ENCODE measurements at places on chromosomes 1 and 21.

DNA sequence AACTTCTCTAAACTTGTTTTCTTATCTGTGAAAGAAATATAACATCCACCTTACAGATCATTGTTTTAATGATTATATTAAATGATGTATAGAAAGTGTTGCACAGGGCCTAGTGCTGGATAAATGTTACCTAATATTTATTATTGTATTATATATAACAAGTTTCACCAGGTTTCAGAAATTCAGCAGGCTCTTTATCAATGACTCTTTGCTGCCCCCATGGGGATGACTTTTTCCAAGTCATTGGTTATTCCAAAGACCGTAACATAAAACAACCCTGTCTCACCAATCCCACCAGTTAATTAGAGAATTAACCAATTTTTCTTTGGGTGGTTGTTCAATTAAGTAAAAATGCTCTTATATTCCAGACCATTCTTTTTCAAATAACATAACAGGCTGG lies 7.3 kb upstream of the DEDD start:
- peak; percentile 32 for DNase-seq

DNA sequence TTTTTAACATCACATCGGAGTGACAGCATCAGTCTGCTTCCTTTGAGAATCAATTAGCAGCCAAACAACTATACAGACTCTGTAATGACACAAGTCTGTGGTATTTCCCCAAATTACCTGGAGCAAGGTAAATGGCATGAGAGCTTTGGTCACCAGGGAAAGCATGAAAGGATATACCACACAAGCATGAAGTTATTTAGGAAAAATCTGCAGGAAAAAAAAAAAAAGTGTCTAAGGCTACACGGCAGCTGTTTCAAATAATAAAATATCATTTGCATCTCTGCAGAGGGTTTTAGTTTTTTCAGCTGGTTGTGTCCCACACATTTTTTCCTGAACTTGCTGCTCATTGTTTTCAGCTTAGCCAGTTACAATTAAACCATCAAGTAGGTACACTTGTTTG lies 234.7 kb downstream of the TTLL7 start:
- DNase-seq = no peak

- no peak for DNase-seq
These were observed 738.4 kb downstream of the MATN1 start for GRCh38 chr1:29984862-29985605.

GRCh38 chr21:17660452-17660851 lies 47.8 kb upstream of the BTG3 start:
- DNase-seq = no peak

DNA sequence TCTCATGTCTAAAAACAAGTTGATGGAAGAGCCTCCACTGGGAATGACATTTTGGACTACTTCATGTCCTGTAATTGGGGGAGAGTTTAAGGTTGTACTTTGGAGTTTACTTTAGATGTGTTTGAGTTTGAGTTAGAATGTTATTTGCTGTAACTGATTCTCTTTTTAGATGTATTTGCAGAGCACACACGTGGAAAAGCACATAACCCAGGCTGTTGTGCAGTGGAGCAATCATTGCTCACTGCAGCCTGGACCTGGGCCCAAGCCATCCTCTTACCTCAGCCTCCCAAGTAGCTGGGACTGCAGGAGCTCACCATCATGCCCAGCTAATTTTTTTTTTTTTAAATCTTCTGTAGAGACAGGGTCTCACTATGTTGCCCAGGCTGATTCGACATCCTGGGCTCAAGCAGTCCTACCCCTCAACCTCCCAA lies 36.7 kb upstream of the SH3D21 start:
- no peak for DNase-seq

GRCh38 chr1:155141749-155142148 lies 1.4 kb upstream of the DPM3 start:
- DNase-seq = no peak

GRCh38 chr1:113207457-113207856 lies 134.5 kb downstream of the LRIG2 start:
- DNase-seq = no peak

- no peak for DNase-seq
These were observed 83.2 kb upstream of the SLC5A9 start for GRCh38 chr1:48139275-48139674.

DNA sequence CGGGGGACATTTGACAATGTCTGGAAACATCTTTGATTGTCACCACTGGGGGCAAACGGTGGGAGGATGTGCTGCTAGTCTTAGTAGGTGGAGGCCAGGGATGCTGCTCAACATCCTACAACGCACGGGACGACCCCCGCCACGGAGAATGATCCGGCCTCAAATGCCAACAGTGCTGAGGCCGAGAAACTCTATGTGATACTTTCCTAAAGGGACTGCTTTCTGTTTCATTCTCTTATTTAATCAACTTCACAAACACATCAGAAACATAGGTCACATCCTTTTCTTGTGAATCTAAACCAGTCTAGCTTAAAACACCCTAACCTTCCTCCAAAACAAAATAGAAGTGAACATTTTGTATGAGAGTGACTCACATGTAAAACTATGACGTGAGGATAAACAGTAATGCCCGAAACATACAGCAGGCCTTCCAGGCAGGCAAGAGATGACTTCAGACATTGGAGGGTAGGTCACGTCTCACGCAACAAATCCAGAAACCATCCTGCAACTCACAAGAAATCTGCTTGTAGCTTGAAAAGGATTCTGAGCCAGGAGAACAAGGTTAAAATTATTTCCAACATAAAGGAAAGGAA lies 37.2 kb upstream of the ETS2 start:
- DNase-seq = no peak

DNA sequence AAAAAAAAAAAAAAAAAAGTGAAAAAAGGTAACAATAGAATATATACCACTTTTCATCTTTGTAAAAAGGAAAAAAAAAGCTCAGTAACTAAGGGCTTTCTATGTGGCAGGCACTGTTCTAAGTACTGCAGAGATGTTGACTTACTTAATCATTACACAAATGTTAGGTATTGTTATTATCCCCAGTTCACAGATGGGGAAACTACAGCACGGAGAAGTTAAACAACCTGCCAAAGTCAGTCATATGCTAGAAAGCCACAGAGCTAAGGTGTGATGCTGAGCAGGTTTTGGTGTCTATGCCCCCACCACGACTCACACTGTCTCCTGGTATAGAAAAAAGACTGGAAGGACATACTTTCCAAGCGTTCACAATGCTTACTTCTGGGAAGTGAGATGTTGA lies 6.6 kb upstream of the PNRC2 start:
- DNase-seq = no peak

DNA sequence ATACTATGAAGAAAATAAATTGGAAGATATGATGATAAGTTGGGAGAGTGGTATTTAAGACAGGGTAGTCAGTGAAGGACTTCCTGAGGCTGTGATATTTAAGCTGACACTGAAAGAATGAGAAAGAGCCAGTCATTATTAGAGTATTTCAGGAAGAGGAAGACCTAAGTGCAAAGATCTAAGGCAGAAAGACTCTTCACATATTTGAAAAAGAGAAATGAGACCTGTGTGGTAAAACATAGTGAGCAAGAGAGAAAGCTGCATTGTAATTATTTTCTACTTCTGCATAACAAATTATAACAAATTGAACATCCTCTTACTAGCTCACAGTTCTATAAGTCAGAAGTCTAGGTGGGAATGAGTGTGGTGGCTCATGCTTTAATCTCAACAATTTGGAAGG lies 34.6 kb upstream of the DOCK7 start:
- DNase-seq = no peak

DNA sequence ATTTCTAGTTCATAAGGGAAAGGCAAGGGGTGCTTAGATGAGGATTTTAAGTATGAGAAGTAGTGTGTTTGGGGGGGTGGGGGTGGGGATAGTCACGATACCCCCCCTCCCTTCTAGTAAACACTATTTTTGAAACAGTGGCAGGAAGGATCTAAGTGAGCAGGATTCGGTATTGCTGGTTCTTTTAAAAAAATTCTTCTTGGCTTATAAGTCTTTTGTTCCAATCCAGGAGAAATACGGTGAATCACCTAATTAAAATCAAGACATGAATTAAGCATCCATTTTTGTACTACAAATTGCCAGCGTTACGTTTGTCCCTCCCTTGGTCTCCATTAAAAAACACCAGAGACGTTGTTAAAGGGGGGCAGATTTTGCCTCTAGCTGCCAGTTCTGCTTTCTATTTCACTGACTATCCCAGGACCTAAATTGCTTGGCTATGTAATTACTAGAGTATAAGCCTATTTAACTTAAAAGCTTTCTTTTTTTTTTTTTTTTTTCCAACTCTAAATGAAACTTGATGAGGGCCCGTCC lies 911 bp downstream of the LMO4 start:
- peak; percentile 55 for DNase-seq

- no peak for DNase-seq
These were observed 70.2 kb downstream of the DAB1 start for GRCh38 chr1:57353654-57354053.

- DNase-seq = no peak
These were observed 32.8 kb upstream of the S1PR1 start for GRCh38 chr1:101203820-101204540.

- no peak for DNase-seq
These were observed 55.0 kb downstream of the ANKRD13C start for GRCh38 chr1:70299472-70299871.

DNA sequence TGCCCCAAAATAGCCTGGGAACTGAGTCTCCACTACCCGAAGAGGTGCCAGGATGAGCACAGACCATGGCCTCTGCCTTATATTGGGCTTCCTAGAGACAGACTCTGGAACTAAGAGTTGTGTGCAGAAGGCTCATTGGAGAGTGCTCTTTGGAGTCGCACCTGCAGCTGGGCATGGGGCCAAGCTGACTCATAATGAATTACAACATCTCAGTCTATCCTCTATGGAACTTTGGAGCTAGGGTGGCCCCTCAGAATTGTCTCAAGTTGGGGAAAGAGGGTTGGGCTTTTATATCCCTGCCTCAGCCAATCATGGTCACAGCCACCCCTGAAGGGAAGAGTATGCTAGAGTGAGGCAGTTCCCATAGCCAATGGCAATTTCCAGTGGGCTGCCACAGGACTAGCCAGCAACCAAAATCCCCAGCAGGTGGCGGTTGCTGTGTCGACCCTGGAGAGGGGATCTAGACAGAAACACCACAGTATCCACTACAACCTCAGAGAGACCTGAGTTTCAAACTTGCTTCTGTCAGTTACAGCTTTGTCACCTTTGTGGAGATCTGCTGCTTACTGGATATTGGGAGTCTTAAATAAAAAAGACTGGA lies 93.8 kb downstream of the DMRTA2 start:
- no peak for DNase-seq

- no peak for DNase-seq
These were observed 164.9 kb downstream of the ST6GALNAC3 start for GRCh38 chr1:76239470-76239918.

DNA sequence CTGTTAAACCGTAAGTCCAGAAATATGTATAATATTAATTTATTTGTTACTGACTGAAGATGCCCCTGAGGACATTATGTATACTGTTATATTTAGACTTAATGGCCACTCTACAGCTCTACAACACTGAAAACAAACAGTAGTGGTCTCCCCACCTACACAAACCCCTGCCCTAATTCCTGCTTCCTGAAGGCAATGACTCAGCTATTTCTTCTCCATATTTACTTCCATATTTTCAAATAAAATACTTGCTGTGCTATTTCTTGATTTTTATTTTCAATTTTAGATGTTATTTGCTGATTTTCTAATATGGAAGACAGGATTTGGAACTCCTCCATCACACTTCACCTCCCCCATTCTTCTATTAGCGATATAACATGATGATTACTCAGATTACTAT lies 97.6 kb downstream of the PCNX2 start:
- no peak for DNase-seq
